ENCODE measurements at places on chromosomes 5 and 9.

DNA sequence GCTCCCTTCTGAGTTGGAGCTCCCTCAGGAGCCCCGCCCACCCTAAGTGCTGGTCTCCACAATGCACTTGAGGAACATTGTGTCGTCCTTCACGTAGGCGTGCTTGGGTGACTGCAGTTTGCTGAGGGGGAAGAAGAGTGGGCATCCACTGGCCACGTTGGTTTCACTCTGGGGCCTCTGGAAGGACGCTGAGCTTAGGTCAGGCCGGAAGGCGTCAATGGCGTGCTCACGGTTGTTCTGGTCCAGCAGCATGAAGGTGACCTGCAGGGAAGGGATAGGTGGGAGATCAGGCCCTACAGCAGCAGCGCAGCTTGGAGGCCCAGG lies 21.7 kb downstream of the TRAF1 start:
- peak; percentile 31 for DNase-seq

- no peak for DNase-seq
Observed at GRCh38 chr9:133090752-133091385, 29.1 kb downstream of the CEL start.

DNA sequence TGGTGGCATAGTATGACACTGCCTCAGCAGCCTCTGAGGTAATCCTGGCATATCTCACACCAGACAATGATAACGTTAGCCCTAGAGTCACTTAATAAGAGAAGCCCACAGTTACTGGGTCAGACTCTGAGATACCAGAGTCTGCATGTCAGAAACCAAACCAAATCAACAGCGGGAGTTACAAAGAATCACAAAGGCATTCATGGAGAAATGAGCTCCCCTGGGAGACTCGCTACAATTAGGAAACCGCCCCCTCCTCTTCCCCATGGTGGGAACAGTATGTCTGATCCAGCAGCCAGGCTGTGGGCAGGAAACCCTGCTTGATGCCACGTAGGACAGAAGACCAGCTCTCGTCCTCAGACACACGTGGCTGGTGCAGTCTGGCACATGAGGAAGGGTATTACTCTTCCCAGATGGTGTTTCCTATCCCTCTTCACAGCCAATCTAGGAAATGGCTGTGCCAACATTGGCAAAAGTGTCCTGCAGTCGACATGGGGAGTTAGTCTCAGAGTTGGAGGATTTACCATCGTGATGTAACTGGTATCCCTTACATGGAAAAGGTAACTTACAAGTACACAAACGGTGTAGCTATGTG lies 485.4 kb downstream of the ZNF608 start:
- DNase-seq = no peak

- no peak for DNase-seq
Observed at GRCh38 chr5:173907686-173908371, 19.7 kb downstream of the CPEB4 start.

GRCh38 chr9:11312966-11313365 lies 700.2 kb upstream of the PTPRD start:
- DNase-seq = no peak

DNA sequence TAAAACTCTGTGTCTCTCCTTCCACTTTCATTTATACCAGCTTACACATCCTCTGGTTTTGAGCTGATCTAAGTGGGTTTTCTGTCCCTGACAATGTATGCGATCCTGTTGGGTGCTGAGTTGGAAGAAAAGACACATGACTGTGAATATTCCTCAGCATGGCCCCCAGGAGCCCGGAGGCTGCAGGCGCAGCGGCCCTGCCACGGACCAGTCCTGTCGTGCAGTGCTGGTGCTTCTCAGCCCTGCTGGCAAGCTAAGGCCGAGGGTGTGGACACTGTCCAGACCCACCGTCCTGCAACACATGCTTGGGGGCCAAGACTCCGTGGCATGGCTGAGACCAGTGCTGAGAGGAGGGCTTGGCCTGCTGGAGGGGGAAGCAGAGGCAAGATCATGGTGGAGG lies 328.9 kb upstream of the IRX2 start:
- DNase-seq = no peak

DNA sequence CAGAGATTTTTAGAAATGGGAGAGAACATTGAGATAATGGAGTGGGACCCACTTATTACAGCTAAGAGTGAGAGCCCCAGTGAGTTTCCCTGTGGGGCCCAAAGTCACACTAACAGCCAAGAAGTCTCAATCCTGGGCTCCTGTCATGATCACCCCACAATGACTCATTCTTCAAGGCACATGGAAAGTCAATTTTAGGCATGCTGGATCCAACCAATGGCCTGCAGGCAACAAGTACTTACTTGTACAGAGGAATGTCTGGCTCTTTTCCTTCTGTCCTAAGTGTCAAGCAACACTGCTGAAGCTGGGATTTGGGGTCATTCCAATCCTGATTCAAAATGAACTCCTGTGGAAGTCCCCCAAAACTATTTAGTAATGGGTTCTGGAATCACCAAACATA lies 123.1 kb downstream of the DROSHA start:
- DNase-seq = no peak

GRCh38 chr9:108225149-108225800 lies 630.5 kb downstream of the ACTL7B start:
- DNase-seq = no peak

GRCh38 chr5:94969174-94969573 lies 315.7 kb downstream of the MCTP1 start:
- DNase-seq = no peak

DNA sequence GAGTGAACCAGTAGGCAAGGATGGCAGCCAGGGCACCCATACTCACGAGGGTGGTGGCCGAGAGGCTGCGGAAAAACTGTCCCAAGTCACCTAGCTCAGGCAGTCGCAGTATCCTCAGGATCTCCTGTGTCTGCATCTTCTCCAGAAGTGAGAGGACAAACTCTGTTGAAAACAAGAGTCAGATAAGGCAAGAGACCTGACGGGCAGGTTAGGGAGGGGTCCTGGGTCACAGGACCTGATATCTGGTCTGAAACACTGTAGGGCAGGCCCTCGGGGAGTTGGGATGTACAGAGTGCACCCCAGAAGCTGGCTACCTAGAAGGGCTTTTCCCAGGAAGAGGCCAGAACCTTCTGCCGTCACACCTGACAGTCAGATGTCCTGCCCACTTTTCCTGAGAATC lies 17.4 kb downstream of the ACSL6 start:
- DNase-seq = no peak

GRCh38 chr5:59178482-59178881 lies 595.6 kb downstream of the RAB3C start:
- DNase-seq = no peak

DNA sequence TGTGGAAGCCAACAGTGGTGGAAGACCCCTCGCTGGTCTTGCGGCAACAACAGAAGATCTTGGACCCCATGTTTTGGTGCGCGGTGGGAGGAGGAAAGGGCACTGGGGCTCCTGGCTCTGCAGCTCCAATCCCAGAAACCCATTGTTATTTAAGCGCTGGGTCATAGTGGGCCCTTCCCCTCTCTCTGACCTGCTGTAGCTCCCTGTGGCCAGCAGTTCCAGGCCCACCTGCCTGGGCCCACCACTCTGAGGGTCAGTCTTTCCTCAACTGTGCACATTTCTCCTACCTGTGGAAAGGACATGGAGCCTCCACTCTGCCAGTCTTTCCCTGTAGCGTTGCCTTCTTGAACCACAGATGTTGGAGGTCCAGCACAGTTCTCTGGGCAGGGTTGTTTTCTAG lies at the start of gene TEX53:
Gene TEX53, minus strand, starts transcription at position 101 of the 400 bp plus-strand sequence. Its CDS starts 31 bp downstream, at position 70.
- DNase-seq = no peak

- no peak for DNase-seq
Observed at GRCh38 chr9:136160381-136160841, 41.7 kb upstream of the TMEM250 start.

DNA sequence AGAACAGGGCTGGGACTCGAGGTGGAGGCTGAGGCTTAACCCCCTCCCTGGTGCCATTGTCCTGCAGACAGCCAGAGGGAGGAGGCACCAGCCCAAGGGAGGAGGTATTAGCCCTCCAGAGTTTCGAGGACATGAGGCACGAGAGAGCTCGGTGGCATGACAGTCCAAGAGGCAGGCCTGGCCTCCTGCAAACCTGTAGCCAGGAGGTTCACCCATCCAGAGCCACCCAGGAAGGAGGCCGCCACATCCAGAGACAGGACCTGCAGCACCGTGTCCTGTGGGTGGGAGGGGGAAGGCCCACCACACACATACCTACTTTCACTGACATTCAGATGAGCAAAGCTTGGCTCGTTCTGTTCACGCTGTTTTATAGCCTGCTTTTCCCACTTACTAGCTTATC lies 75.2 kb upstream of the ADAMTS2 start:
- no peak for DNase-seq

DNA sequence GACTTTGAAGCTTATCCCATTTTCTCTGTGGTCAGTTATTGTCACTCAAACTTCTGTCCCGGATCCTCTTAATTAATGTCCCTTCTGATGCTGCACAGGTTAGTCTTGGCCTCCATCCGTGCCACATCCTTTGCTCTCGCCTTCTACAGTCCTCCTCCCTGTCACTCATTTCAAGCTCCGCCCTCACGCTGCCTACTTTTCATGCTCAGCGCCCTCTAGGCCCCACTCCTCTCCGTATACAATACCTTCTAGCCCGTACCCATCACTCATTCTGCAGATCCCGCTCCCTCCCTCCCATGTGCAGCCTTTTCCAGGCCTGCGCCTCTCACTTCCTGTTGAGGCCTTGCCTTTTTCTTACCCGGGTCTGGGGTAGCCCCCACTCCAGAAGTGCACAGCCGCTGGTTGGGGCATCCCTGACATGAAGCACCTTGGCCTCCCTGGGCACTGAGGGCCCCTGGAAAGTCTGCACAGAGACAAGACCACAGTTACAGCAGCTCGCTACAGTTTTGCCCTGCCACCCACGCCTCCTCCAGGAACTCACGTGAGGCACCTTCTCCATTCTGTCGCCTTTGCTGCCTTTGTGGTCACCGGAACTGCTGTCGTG lies 88.5 kb upstream of the SLC25A48 start:
- DNase-seq = no peak

- no peak for DNase-seq
Observed at GRCh38 chr9:127083138-127083980, 39.1 kb downstream of the ANGPTL2 start.

- no peak for DNase-seq
Observed at GRCh38 chr5:173633304-173633703, 16.9 kb upstream of the BOD1 start.

GRCh38 chr5:123208668-123209501 lies 119.8 kb downstream of the PRDM6 start:
- no peak for DNase-seq

GRCh38 chr5:96259151-96259772 lies 173.8 kb downstream of the PCSK1 start:
- no peak for DNase-seq

GRCh38 chr5:53434541-53434940 lies 45.9 kb upstream of the FST start:
- DNase-seq = no peak

DNA sequence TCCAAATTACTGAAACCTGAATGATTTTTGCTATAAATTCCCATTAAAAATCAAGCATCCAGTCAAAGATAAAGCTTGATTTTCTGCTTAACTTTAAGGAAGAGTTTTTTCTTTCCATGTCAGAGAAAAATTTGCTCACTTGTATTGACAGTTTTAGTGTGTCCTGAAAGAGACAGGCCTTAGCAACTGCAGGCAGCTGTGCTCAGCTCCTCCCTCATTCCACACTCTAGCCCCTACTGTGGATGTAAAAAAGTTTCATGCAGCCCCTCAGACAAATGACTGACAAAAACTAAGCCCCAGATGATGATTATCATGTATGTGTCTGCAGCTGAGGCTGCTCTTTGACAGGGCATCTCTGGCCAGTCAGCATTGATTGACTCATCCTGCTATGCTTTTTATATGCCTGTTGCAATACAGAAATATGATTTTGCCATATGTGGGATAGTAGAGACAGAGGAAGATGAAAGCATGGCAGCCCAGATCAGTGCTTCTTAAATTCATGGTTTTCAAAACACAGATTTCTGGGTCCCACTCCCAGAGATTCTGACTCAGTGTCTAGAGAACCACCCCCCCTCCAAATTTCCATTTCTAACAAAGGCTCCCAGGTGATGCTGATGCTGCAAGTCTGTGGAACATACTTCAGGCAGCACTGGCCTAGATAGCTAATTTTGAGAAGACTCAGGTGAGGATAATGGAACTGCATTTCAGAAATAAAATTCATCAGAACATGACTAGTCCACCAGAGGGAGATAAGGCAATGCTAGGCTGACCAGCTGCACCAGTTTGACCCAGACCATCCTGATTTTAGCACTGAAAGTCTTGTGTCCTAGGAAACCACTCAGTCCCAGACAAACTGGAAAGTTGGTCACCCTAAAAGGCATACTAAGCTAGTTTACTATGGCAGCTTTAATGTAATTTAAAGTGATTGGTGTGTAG lies 298.7 kb upstream of the KCNN2 start:
- DNase-seq = no peak

- DNase-seq = no peak
Observed at GRCh38 chr5:156340893-156341292, 13.9 kb downstream of the SGCD start.

Data from stimulated activated CD8-positive, alpha-beta memory T cell treated with anti-CD3 and anti-CD28 coated beads, Interleukin-4, amount 100 ng/mL, for 48 hours (primary cell).